ENCODE measurements at places on chromosomes 13 and 19.

DNA sequence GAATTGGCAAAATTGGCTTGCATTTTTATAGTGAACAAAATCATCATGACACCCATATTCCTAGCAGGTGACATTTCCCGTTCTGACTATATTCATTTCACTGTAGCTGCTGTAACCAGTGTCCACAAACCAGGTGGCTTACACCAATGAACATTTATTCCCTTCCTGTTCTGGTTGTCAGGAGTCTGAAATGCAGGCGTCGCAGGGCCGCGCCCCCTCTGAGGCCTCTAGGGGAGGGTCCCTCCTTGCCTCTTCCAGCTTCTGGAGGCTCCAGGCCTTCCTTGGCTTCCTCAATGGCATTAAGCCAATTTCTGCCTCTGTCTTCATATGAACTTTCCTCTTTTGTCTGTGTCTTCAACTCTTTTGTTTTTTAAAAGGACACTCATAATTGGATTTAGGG is 6.5 kb upstream of the RLN3 start:
- no peak for DNase-seq

DNA sequence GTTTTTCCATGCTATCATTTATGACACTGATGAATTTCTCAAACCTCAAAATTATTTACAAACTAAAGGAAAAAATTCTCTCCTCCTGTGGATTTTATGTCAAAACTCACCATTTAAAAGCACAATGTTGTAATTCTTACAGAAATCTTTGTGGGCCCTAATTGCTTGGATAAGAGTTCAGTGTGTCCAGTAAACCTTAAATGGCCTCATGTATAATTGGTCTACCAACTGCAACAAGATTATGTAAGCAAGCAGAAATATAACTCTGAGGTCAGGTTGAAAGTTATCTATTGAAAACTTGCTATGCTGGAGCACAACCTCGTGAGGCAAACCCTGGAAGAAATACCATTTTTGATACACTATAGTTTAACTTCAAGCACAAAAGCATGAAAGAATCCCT is 22.0 kb downstream of the VWA8 start:
- no peak for DNase-seq

GRCh38 chr19:42269478-42270345 is 660 bp downstream of the CIC start:
- no peak for DNase-seq

DNA sequence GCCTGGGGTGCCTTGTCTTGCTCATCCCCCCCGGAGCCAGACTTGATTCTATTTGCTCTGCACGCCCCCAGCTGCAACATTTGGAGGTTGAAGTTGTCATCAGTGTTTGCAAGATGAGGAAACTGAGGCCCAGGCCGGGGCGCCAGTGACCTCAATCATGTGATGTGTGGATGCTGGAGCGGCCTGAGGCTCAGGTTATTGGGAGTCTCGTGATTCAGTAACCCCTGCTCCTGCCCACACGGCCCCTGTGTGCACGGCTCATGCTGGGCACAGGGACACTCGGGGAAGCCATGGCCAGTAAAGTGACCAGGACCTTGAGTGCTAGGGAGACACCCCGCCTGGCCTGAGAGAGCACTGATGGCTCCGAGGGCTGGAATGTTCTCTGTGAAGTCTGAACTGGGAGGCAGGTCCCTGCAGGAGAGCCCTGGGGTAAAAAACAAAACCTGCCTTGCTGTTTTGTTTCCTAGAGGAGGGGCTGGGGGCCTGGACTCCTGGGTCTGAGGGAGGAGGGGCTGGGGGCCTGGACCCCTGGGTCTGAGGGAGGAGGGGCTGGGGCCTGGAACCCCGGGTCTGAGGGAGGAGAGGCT is 1.9 kb downstream of the FGF21 start:
- DNase-seq, result no peak

GRCh38 chr13:20708216-20708615 is 4.7 kb downstream of the IL17D start:
- no peak for DNase-seq

DNA sequence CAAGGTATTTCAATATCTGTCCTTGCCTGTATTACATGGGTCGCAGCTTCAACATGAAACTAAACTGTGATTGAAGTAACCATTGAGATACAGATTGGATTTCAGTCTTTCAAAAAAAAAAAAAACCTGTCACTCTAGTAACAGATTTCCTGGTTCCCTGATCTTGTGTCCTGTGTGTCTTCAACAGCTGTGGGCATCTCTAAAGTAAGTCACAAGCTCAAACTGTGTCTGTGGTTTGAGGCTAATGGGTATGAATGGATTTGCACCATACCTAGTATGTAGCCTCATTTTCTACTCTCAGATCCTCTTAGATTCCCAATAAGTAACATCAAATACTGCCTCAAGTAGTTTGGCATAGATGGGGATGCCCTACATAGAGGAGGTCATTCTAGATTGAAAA is 300.1 kb downstream of the COG6 start:
- no peak for DNase-seq

DNA sequence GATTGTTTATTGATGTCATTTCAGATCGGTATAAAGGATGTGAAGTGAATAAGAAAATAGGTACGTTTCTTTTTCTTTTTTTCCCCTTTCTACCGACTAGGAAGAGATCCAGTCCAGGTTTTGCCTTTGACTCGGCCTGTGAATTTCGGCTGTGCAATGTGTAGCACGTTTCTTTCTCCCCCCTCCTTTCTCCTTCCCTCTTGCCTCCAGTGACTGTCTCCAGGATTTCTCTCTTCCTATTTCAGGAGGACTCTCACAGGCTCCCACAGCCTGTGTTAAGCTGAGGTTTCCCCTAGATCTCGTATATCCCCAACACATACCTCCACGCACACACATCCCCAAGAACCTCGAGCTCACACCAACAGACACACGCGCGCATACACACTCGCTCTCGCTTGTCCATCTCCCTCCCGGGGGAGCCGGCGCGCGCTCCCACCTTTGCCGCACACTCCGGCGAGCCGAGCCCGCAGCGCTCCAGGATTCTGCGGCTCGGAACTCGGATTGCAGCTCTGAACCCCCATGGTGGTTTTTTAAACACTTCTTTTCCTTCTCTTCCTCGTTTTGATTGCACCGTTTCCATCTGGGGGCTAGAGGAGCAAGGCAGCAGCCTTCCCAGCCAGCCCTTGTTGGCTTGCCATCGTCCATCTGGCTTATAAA is at the start of gene GPC6:
GPC6 (plus strand) TSS at position 185 of the 657 bp plus-strand sequence.
- DNase-seq, result peak; percentile 89

GRCh38 chr13:51697181-51697580 is 106.8 kb downstream of the DHRS12 start:
- no peak for DNase-seq

- DNase-seq, result no peak
These were observed 72.9 kb downstream of the TEX29 start for GRCh38 chr13:111393221-111393790.

GRCh38 chr19:282501-282900 is 8.7 kb downstream of the PLPP2 start:
- DNase-seq, result no peak

DNA sequence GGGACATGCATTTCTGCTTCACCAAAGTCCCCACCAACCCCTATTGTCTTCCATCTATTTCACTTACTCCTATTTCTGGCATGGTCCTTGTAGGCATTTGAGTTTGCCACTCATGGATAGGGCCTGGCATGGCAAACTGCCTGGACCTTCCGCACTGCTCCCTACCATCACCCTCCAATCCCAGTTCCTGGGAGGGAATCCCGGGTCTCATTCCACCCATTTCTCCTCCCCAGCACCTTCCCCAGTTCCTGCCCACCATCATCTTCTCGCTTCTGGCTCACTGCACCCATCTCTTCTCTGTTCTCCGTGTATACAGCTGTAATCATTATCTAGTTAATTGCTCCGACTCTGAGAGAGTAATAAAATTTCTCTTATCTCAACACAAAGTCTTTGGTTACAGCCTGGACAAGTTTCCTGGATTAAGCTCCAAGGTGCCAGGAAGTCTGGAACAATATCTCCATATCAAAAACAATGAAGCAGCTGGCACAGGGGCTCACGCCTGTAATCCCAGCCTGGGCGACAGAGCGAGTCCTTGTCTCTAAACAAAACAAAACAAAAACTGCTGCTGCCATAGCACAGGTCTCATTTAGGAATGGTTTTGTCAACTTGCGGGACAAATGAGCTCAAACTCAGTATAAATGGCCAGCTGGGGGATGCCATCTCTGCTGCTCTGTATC is 17.0 kb upstream of the COX7A1 start:
- no peak for DNase-seq
